CD14-positive monocyte (primary cell): ENCODE measurements at places on chromosomes 13 and 19.

DNA sequence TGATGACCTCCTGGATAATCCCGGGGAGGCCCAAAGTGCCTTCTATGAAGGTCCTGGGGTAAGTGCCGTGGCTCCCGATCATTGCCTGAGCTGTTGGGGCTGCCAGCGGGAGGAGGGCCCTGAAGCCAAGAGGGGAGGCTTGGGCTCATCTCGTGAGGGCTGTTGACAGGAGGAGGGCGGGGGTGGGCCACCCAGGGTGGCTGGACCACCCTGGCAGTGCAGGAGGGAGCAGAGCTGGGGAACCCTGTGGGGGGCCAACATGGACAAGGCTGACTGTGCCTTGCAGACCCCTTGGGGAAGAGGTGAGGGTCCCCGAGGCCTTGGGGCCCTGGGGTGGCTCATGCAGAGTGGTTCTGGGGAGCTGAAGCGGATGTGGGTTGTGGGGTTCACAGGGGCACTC, 37.4 kb upstream of the EHD2 start:
- no peak for DNase-seq

GRCh38 chr13:33076001-33076992, 60.1 kb downstream of the KL start:
- DNase-seq: no peak

DNA sequence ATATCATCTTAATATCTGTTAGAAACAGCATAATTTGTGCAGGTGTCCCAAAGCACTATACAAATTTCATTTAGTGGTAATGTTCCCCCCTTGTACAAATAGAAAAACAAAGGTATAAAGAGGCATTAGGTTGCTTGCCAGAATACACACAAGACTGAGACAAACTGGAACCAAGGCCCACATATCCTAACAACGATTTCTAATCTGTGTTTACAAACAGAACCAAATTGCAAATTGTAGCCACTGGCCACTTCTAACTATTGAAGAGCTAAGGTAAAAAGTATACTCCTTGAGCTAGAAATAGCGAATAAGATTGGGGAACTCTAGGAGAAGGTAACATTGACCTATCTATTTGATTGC, 526.1 kb downstream of the KLF12 start:
- DNase-seq: no peak

GRCh38 chr13:101429733-101430132, 13.4 kb upstream of the NALCN start:
- DNase-seq: no peak

DNA sequence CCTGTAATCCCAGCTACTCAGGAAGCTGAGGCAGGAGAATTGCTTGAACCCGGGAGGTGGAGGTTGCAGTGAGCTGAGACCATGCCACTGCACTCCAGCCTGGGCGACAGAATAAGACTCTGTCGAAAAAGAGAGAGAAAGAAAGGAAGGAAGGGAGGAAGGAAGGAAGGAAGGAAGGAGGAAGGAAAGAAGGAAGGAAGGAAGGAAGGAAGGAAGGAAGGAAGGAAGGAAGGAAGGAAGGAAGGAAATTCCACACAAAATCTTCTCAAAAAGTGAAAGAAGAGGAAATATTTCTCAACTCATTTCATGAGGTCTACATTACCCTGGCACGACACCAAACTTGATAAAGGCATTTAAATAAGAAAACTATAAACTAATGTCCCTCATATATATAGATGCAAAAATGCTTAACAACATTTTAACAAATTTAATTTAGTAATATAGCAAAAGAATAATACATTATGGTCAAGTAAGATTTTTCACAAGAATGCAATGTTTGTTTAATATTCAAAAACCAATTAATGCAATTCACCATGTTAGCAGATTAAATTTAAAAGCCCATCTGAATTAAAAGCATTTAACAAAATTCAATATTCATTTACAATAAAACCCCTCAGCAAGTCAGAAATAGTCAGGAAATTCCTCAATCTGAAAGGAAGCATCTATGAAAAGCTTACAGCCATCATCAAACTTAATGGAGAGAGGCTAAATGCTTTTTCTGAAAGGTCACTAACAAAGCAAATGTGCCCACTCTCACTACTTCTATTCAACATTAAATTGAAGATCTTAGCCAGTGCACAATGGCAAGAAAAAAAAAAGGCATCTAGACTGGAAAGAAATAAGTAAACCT, 12.0 kb upstream of the CPB2 start:
- DNase-seq: no peak

- DNase-seq: no peak
Measured at GRCh38 chr19:50646074-50646807, 3.0 kb upstream of the C19orf81 start.

GRCh38 chr13:39129213-39129612, 91.0 kb downstream of the NHLRC3 start:
- DNase-seq: no peak

DNA sequence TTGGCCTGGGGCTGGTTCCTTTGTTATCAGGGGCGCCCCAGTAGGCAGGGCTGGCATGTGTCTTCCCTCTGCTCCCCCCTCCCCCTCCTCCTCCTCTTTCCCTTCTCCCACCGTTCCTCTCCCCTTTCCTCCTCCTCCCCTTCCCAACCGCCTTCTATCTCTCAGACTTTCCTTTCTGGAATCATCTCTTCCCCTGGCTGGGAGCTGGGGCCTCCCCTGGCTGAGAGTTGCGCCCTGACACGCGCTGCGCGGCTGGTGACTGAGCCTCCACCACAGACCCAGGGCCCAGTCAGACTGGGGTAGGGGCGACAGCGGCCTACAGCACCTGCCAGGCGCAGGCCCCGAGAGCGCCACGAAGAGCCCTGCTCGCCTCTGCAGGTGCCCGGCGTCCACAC, 2.8 kb downstream of the PNMA8B start:
- no peak for DNase-seq
